Central memory CD4-positive, alpha-beta T cell (primary cell): ENCODE measurements at places on chromosomes 2 and 18.
A peak's percentile ranks its signal among the peaks of the same experiment; 100 is the strongest.

GRCh38 chr2:237581751-237582746 is 8.5 kb downstream of the RAB17 start:
- peak; percentile 36 for DNase-seq

GRCh38 chr18:7565677-7566076 is 1.4 kb upstream of the PTPRM start:
- DNase-seq: no peak

GRCh38 chr2:206837775-206838174 is 72.4 kb downstream of the FASTKD2 start:
- no peak for DNase-seq

GRCh38 chr2:61658841-61659780 is 121.0 kb upstream of the XPO1 start:
- no peak for DNase-seq

DNA sequence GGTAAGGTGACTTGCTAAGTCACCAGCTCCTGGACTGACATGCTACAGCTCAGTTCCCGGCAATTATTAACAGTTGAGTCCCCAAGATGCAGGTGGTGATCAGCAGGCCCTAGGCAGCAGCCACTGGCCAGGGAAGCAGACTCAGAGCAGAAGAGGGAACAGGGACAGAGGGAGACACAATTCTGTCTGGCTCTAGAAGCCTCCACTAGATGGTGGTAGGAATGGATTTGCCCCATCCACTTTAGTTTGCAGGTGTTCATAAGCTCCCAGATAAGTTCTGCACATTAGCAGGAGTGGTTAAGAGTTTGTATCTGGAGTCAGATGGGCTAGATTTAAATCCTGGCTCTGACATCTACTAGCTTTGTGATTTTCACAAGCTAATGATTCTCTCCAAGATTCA is 25.5 kb upstream of the SLC1A4 start:
- DNase-seq: no peak

- no peak for DNase-seq
Measured at GRCh38 chr2:17106418-17106817, 411.8 kb downstream of the RAD51AP2 start.

GRCh38 chr18:31505156-31505555 is 7.2 kb downstream of the DSG2 start:
- DNase-seq: no peak

DNA sequence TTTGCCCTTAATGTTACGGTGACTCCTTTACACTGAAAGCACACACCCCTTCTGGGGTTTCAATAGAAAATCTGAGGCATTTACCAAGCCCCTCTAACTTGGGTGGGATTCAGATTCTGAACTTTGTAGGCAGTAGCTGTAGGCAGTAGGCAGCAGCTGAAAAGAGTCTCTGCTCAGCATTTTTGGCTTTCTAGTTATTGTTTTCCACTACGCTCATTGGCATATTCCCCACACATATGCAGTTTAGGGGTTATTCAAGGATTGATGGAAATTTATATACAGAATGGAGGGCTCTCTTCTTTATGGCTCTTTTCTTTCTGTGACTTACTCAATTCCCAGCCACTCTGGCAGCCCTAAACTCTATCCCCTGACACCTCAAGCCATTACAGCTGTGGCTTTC is 232.7 kb upstream of the REV1 start:
- no peak for DNase-seq

GRCh38 chr2:66362701-66363100 is 72.2 kb upstream of the MEIS1 start:
- no peak for DNase-seq

DNA sequence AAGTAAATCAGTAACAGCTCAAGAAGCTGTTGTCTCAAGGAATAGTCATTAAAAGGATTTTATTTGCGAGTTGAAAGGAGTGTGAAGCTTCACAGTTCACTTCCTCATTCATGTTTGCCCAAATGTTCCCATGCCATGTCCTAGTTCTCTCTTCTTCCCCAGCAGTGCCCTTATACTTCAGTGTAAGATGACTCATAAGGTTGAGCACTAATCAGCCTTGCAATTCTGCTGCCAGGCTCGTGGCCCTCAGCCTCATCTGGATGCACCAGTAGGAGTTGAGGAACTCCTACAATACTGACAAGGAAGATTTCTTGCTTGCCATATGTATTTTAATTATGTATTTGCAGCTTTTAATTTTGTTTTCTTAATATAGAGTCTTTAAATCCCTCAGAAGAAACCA is 1980.4 kb downstream of the SUCLG1 start:
- DNase-seq: no peak

- no peak for DNase-seq
Measured at GRCh38 chr2:69154106-69154505, 141.1 kb downstream of the ANTXR1 start.

DNA sequence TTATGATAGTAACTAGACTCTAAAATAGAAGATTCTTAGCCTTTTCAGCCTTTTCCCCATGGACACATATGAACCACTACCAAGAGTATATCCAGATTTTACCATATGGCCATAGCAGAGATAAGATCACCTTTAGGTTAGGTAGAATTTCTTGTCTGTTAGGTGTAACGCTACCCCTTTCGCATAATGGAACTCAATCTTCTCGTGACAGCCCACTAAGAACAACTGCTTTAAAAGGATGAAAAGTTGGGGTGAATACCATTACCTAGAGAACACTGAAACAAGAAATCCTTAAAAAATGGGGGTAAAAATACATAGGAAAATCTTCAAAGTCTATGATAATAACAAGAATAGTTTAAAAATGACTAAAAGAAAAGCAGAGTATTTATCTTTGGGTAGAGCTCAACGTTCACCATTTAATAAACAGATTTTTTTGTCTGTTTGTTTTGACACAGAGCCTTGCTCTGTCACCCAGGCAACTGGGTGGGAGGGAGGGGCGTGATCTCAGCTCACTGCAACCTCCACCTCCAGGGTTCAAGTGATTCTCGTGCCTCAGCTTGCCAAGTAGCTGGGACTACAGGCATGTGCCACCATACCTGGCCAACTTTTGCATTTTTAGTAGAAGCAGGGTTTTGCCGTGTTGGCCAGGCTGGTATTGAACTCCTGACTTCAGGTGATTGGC is 67.2 kb downstream of the VIL1 start:
- no peak for DNase-seq

DNA sequence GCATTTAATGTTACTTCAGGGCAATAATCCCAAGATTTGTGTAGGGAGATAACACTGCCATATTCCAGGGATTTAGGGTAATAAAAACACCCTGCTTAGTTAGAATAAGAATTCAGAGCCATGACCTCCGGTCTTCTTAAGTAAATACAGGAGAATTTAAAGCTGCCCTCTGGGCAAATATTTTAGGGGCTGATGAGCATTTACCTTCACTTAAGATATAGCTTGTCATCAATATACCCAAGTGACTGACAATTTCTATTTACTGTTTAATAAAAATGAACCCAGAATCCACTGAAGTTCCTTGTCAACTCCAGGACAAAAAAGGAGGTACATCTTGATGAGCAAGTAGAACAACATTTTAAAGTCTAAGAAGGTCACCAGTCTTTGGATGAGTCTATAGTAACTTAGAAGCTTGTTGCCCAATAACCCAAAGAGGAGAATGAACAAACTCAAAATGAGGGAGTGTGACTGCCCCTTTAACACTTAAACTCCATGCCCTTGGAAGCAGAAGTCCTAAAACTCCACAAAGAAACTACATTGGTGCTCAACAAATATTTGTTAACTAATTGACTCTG is 24.3 kb upstream of the IKZF2 start:
- DNase-seq: no peak

DNA sequence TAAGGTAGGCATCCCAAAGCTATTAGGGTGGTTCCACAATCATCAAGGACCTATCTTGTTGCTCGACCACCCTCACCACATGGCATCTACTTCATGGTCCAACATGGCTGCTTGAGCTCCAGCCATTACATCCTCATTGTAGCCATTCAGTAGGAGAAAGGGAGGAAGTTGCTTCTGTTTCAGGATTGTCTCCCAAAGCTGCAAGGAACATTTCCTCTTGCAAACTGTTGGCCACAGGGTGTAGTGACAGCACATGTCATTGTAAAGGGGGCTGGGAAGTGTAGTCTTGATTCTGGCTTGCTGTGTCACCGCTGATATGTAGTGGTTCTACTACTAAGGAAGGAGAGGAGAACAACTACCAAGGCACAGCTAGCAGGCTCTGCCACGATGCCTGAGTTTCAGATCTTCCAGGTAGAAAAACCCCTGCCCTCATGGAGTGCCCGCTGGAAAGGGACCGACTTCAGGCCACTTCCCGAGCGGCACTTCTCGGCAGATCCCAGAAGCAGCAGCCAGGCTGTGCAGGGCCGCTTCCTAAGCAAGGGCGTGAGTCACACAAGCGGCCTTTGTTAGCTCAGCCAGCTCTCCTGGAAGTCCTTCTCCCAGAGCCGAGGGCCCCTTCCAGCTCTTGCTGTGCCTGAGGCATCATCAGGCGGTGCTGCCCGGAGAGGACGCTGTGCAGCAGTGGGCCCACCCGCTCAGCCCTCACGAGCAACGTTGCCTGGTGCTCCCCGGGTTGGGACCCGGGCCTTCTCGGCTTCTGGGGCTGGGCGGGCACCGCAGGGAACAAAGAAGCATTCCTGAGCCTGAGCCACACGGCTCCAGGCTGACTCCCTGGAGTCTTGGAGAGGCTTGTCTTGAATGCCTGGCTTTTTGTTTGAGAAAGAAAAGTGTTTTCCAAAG is 58.2 kb downstream of the HS6ST1 start:
- DNase-seq: no peak

GRCh38 chr2:56297671-56298070 is 113.9 kb downstream of the CCDC85A start:
- DNase-seq: no peak

DNA sequence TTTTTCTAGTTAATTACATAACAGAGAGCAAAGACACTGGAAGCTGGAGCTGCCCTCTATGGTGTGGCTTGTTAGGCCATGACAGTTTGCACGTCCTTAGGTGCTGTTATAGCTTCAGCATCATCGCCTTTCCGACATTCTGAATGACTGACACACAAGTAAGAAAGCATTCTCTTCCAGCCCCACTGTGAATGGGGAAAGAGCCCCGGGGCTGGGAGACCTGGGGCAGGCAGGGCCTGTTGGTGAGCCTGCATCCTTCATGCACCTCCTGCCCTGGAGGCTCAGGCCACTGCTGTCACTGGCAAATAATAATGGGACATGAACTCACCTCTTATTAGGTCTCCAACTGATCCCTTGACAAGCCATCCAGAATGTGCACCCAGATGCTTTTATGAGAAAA is 71.8 kb downstream of the VAPA start:
- no peak for DNase-seq

- no peak for DNase-seq
Measured at GRCh38 chr2:173075056-173075780, 428 bp upstream of the MAP3K20 start.

- no peak for DNase-seq
Measured at GRCh38 chr2:240422658-240423329, 12.7 kb upstream of the GPC1 start.

DNA sequence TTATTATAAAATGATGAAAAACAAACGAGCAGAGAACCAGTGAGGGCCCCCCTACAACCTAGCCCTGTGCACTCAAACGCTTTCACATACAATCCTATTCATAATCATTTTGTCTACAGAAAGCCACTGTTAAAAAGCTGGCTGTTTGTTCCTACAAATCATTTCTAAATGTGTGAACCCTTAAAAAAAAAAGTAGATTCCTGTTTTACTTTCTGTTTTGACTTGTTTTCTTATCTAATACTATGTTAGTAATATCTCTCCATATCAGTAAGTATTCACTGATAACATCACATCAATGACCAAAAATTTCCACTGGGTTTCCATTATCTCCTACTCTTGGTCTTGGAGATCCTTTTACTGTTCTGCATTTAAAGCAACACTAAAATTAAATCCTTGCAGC is 128.8 kb upstream of the TTC39C start:
- DNase-seq: peak; percentile 46

GRCh38 chr2:187545238-187545751 is 8.9 kb downstream of the TFPI start:
- no peak for DNase-seq

GRCh38 chr2:62456721-62457539 is 49.1 kb downstream of the TMEM17 start:
- peak; percentile 41 for DNase-seq

GRCh38 chr2:217366266-217366895 is 506.5 kb upstream of the TNP1 start:
- DNase-seq: no peak

GRCh38 chr2:231172025-231172424 is 26.4 kb upstream of the ARMC9 start:
- DNase-seq: no peak

- no peak for DNase-seq
Measured at GRCh38 chr18:73980289-73980979, 167.2 kb downstream of the FBXO15 start.

DNA sequence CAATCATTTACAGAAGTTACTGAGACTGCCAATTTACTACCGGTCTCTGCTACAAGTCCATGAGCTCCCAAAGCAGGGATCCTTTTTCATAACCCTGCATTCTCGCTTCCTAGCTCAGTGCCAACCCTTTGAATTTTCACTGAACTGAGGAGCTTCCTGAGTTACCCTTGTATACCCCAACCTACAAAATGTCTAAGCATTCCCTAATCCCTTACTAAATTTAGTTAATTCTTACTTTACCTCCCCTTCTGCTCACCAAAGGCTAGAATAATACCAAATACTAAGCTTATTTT is 9.6 kb downstream of the MAT2A start:
- DNase-seq: no peak

- no peak for DNase-seq
Measured at GRCh38 chr2:189020179-189020578, 46.0 kb downstream of the COL3A1 start.

- DNase-seq: no peak
Measured at GRCh38 chr2:109129356-109129920, 433 bp downstream of the SH3RF3 start.

DNA sequence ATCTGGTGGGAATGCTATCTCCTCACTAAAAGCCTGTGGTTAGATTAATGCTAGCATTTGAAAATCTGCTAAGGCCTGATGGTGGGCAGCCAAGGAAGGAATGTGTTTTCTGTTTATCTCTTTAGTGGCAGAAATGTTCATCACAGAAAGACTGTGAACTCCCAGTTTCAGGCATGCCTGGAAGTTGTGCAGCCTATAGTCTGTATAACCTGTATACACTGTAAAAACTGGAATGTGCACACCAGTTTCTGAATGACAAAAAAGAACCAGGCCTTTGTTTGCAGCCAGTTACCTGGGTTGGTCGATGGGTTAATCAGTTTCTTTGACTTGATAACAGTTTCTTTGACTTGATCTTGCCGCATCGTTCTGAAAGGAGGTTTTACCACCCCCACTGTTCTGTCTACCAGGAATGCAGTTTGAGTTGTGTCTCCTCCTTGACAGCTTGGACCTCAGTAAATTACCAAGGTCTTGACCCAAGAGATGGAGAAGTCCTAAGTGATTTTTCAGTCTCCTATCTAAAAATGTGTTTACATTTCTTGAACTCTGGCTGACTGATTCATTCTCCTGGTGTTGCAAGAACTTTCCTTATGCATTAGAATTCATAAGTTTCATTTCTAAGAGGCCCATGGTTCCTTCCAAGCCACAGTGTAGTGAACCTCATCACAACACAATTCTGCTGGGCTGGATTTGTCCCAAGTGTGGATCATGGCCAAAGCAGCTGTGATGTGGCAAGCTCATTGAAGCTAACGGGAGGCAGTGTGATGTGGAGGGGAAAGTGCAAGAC is 62.2 kb downstream of the KIAA2012 start:
- DNase-seq: no peak

- no peak for DNase-seq
Measured at GRCh38 chr2:99365661-99366060, 28.5 kb downstream of the EIF5B start.
